Pancreas (tissue), 10 donors: ENCODE measurements at places on chromosomes 16 and 17. TPM values are rescaled to one million over a fixed set of nuclear protein-coding genes. Genes with fewer than 3 reads are reported as not detected.

GRCh38 chr17:7579001-7579833, at the start of gene CD68:
TSS of gene CD68 (plus strand) at chr17:7579638. CDS start at chr17:7579678, 40 bp downstream.
- H3K4me3 ChIP-seq: no peak within 1 kb of the TSS
- H3K36me3 ChIP-seq: peaks cover 41% of the 10 kb centered on the region
- DNase-seq: peak; percentile 73
- peak within 1 kb of the TSS; percentile 45 for H3K27ac ChIP-seq
- peaks cover 47% of the 10 kb centered on the region for H3K4me1 ChIP-seq
- no peaks in the 10 kb centered on the region for H3K27me3 ChIP-seq

DNA sequence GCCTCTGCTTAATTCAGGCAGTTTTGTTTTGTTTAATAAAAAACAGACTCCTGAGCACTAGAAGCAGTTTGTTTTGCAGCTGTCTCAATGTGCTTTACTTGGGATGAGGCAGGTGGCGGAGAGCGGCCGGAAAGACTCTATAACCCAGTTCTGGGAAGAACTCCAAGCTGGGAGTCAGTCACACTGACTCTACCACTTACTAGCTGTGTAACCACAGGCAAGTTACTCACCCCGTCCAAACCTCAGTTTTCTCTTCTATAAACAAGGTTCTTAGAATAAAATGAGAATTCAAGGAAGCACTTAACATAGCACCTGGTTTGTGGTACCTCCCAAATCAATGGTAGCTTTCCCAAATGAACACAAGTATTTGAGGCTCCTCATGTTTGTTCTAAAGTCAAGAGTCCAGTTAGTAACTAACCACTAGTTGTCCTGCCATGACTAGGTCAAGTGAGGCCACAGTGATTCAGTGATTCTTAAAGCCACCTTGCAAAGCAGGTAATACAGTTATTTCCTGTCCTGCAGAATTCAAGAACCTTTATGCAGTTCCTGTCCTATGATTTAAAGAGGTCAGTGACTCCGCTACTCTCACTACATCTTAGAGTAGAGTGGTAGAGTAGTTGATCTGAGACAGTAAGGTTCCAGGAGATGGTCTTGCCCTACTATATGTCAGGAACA, 2.7 kb downstream of the TXNDC17 start:
- no peak overlapping the region for H3K27ac ChIP-seq
- no peak for DNase-seq
- H3K4me3 ChIP-seq: no peak overlapping the region

- H3K36me3 ChIP-seq: no peaks in the 10 kb centered on the region
- no peak for DNase-seq
These were observed 8.8 kb upstream of the ITGB4 start for GRCh38 chr17:75712446-75712845.

- H3K4me3 ChIP-seq: no peak overlapping the region
- no peak overlapping the region for H3K27ac ChIP-seq
- H3K36me3 ChIP-seq: no peaks in the 10 kb centered on the region
- no peak for DNase-seq
- no peaks in the 10 kb centered on the region for H3K27me3 ChIP-seq
These were observed 7.8 kb downstream of the HOXB1 start for GRCh38 chr17:48523010-48523409.

- no peaks in the 10 kb centered on the region for H3K36me3 ChIP-seq
- no peak overlapping the region for H3K4me3 ChIP-seq
- H3K4me1 ChIP-seq: no peaks in the 10 kb centered on the region
- H3K27me3 ChIP-seq: no peaks in the 10 kb centered on the region
These were observed 13.5 kb upstream of the PRKAR1A start for GRCh38 chr17:68498479-68499326.

- no peaks in the 10 kb centered on the region for H3K27me3 ChIP-seq
- H3K4me1 ChIP-seq: peaks cover 5% of the 10 kb centered on the region
- no peak overlapping the region for H3K4me3 ChIP-seq
- no peaks in the 10 kb centered on the region for H3K36me3 ChIP-seq
- no peak for DNase-seq
These were observed 23.2 kb upstream of the GSE1 start for GRCh38 chr16:85589688-85590505.

ZNF385C gene
- 1.0 TPM for total RNA-seq
